ENCODE measurements at places on chromosomes 5 and 9.

GRCh38 chr5:116530276-116530675, 44.3 kb downstream of the SEMA6A start:
- no peak for DNase-seq

DNA sequence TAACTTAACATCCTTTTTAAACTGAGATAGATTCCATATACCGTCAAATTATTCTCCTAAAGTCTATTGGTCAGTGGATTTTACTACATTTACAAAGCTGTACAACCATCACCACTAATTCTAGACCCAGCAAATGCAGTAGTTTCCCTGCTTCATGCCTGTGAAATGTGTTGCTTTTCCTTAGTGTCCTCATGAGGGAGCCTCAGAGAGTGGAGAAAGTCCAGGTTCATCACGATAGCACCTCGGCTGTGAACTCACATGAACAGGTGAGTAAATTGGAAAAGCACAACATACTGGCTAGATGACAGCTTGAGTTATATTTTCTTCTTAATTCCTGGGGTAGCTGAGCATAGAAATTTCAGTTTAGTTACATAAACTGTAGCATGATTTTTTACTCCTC, 653.7 kb downstream of the MTRR start:
- DNase-seq, result no peak

DNA sequence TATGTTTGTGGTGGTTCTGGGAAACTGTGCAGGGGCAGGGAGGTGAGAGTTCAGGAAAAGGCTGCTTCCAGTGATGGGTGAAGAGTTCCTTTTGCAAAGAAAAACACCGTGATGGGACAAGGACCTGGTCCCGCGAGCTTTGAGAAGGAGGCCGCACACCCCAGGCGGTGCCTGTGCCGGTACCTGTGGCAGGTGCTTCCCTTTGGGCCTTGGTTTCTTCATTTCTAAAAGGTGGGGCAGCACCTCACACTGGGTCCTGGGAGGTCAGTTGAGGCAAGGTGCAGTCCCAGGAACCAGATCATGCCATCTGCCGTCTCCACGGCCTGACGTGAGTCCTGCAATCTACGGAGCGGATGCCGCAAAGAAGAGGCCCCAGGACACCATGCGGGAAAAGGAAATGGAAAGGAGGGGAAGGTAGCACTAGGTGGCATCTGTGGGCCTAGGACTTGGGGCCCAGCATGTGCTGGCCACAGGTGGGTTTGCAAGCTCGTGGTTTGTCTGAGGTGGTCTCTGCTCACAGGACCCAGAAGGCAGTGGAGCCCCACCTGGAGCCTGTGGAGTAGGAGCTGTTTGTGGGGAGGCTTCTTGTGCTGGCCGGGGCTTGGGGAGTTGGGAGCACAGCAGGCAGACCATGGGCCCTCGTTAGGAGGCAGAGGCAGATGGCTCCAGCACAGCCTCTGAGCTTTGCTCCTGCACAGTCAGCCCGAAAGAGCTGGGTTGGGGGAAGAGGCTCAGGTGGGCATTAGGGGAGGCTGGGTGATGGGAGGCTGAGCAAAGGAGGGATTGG, 131.6 kb downstream of the CACNA1B start:
- DNase-seq, result no peak

- no peak for DNase-seq
Observed at GRCh38 chr9:14062586-14063221, 251.2 kb downstream of the NFIB start.

DNA sequence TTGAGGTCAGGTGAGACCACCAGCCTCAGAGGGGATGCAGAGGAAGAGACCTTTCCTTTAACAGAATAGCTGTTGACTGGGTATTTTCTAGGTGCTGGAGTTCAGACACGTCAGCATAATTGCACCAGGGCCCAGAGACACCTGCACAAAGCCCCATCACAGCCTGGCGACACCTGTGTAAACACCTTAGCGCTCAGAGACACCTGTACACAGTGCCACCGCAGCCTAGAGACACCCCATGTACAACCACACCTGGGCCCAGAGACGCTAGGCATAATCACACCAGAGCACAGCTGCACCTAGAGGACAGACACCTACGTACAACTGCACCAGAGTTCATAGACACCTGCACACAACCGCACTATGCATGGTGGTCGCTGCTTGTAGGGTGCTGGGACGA, 1.0 kb downstream of the TRIP13 start:
- DNase-seq, result no peak

All from activated CD8-positive, alpha-beta memory T cell treated with anti-CD3 and anti-CD28 coated beads for 48 hours (primary cell).